Right lung (tissue), 10 donors: ENCODE measurements at places on chromosomes 4 and X.

DNA sequence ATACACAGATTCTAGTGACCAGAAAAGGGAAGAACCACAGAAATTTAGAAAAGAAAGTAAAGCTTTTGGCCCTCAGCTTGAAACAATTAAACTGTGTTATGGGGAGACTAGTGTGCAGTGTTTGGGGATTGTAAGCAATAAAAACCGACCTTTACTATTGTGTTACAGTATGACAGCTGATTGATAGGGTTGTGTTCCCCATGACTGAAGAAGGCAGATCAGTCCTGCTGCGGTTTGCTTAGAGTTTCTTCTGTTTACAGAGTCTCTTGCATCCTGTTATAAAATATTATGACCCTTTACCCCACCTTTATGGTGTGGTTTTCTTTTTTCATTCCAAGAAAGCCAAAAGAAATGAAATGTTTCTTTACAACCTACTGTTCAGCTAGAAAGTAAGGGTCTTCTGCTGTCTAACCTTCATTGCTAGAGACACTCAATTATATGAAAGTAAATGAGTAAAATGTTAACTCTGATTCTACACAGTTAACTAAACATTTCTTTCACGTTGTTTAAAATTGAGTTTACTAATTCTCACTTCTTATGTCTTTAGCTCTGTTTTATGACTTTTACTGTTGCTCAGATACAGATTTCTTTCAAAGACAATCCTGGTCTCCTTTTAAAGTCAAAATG is 18.1 kb downstream of the CHIC1 start:
- DNase-seq = no peak

- no peak for DNase-seq
These were observed 23.1 kb upstream of the GABRG1 start for GRCh38 chr4:46146993-46147392.

DNA sequence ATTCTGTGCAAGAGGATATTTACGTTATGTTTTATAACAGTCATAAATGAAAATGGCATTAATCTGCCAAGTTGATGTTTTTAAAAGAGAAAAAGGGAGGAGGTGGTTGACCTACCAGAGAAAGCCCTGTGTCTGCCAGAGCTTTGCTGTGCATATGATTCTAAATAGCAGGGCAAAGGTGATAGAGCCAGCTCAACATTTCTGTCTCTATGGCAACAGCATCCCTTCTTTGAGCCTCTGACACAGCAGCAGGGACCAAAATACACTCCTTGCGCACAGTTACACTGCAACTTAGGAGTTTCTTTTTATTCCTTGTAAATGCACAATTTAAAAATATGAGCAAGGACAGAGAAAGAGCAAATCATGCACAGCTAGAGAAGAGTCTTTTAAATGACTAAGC is 133.3 kb upstream of the RAI2 start:
- DNase-seq = no peak

GRCh38 chrX:2500091-2500802 is 529 bp downstream of the DHRSX start:
- DNase-seq = peak; percentile 42

- no peak for DNase-seq
These were observed 489.4 kb upstream of the MAGEB18 start for GRCh38 chrX:25648790-25649189.

- no peak for DNase-seq
These were observed 6.7 kb upstream of the HGFAC start for GRCh38 chr4:3434881-3435685.

- DNase-seq = no peak
These were observed 17.9 kb downstream of the LRPAP1 start for GRCh38 chr4:3514221-3514780.

- DNase-seq = no peak
These were observed 72.7 kb upstream of the H2AZ1 start for GRCh38 chr4:100022792-100023222.

DNA sequence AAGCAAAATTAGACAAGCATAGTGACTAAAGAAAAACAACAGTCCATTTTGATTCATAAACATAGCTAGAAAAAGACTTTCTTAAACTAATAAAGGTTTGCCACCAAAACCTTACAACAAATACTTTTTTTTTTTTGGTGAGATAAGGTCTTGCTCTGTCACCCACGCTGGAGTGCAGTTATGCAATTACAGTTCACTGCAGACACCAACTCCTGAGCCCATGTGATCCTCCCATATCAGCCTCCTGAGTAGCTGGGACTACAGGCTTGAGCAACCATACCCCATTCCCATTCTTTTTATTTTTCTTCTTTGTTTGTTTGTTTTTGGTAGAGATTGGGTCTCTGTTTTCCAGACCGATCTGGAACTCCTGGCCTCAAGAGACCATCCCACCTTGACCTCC is 247.2 kb upstream of the ADGRL3 start:
- no peak for DNase-seq

DNA sequence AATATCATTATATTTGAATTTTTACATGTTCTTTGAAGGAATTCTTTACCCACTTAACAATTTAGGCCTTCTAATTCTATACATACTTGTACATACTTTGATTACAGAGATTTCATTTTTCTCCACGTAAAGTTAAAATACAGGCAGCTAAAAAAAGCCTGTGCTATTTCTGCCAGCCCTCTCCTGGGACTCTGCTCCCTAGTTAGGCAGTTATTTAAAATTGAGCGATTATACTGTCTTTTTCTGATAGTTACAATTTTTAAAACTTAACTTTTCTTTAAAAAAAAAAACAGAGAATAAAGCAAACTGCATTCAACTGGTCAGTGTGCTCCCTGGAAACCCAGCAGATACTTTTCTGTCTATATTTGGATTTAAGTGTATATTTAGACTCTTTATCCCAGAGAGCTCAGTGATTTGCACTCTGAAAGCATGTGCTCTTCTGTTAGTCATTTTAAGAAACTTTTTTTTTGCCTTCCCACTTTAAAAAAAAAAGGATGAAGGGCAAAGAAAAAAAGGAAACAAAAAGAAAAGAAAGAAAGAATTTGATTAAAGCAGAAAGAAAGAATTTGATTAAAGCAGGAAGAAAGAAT is 18.1 kb upstream of the FAM241A start:
- DNase-seq = no peak

GRCh38 chr4:23920716-23921446 is 31.0 kb upstream of the PPARGC1A start:
- no peak for DNase-seq

DNA sequence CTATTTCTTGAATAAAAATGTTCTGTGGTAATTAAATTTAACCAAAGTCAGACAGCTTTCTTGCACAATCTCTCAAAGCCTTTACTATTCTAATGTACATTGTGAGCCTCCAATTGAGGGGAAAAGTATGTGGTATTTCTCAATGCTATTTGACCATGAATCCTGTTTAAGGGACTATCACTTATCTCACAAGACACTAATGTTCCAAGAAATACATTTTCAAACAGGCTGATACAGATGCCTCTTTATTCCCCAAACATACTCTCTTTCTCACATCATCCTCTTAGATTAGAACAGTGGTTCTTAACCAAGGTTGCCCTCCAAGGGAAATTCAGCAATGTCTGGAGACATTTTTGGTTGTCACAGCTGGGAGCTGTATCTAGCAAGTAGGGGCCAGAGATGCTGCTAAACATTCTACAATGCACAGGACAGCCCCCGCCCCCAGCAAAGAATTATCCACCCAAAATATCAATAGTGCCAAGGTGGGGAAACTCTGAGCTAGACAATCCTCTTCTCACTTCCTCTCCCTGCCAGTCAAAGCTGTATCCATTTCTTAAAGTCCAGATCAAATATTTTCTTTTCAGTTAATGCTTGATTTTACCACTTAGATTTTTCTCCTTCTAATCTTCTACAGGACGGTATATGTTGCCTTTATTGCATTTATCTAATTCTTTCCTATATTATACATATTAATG is 129.2 kb upstream of the TRIM2 start:
- DNase-seq = no peak

DNA sequence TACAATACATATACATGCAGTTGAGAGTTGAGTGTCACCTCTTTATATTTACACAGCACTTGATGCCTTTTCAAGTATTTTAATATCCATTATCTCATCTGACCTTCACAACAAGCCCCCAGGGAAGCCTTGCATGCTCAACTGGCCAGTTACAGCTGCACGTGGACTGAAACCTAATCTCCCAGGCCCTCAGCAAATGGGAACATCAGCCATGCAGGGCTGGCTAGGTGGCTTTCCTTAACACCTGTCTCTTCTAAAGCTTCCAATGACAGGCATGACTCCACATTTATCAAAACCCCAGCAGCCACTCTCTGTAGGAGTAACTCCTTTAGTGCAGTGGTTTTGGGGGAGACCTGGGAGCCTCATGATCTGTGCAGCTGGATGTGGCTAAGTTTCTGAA is 56.4 kb downstream of the PHKA2 start:
- no peak for DNase-seq

DNA sequence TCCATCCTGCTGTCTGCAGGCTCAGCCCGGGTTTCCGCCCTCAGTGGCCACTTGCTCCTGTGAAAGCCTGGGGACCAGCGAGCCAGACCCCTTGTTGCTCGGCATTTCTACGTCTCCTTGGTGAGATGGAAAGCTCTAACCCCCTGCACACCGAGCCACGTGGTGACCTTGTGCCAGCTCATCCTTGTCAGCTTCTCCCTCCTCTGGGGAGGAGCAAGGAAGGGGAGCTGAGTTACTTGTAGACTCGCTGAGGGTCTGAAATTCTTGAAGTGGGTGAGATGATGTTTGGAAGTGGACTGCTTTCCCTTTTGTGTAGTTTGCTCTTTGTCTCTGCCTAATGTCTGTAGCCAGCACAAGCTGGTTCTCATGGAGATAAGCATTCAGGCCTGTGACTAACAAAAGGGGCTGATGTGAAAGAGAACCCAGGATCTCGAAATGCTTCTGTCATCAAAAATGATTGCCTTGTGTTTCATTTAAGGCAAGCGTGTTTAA is 29.3 kb downstream of the RGS12 start:
- DNase-seq = no peak

DNA sequence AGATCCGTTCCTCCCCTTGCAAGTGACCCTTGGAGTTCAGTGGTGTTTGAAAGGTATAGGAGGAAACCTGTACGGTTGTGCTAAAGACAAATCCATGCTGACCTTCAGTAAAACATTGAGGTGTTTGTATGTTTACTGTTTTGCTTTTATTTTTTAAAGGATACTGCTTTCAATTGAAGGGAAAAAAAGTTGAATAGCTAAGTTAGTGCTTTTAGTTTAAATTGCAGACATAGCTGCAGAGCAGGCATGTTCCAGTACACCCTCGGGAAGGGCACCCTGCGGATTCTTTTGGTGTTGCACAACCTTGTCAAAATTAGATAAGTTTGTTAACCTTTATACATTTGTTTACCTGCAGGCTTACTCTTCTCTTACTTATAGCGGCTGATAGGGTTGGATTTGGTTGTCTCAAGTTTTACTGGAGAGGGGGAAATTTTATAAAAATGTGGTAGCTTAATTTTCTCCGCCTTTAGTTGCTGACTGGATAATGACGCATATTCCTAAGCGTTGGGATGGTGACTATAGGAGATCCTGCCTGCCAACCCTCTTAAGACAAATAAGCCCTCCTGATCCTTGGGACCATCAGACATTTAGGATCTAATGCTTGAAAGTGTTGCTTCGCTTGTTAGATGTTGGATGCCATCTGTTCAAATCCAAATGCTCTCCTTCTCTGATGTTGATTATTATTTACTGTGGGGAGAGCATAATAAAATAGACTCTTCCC is 2.0 kb downstream of the RAPGEF2 start:
- peak; percentile 23 for DNase-seq

DNA sequence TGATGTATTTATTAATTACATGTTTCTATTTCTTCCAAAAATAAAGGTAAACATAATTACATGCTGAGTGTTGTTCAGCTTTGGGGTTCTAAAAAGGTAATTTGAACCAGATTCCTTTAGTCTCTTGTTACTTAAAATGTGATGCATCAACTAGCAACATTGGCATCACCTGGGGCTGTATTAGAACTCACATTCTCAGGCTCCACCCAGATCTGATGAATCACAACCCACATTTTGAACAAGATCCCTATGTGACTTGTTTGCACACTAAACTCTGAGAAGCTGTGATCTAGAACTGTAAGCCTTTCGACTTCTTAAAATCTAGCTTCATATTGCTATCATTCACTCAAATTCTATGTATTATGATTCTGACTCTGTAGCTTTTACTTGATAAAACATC is 23.0 kb upstream of the HS3ST1 start:
- no peak for DNase-seq

DNA sequence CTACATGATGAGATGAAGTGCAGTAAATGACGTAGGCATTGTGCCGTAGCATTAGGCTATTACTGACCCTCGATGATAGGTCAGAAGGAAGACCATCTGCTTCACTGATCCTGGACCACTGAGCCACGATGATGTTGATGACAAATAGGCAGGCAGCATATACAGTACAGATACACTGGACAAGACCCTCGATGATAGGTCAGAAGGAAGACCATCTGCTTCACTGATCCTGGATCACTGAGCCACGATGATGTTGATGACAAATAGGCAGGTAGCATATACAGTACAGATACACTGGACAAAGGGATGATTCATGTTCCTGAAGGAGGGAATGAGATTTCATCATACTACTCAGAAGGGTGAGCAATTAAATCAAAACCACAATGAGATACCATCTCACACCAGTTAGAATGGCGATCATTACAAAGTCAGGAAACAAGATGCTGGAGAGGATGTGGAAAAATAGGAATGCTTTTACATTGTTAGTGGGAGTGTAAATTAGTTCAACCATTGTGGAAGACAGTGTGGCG is 50.9 kb downstream of the BEND4 start:
- no peak for DNase-seq

DNA sequence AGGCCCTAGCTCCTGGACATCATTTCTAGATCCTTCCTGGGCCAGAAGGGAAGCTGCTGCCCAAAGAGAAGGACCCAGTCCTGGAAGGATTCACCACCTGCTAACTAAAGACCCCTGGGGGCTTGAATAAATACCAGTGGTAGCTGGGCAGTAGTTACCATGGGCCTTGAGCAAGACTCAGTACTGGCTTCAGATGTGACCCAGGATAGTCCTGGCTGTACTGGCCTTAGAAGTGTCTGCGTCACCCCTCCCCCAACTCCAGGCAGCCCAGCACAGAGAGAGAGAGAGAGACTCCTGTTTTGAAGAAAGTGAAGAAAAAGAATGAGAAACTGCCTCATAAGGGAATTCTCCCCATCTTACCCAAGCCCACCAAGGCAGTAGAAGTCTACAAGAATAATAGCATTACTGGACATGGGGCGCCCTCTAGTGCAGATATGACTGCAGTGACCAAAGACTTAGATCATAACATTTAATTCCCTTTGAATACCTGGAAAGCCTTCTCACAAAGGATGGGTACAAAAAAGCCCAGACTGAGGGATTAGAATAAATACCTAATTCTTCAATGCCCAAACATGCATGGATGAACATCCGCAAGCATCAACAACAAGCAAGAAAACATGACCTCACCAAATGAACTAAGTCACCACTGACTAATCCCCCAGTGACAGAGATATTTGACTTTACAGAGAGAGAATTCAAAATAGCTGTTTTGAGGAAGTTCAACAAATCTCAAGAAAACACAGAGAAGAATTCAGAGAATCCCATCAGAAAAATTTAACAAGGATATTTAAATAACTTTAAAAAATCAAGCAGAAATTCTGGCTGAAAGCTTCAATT is 171.8 kb downstream of the HNRNPD start:
- no peak for DNase-seq
